ENCODE measurements at places on chromosomes 5 and 9. TPM values are rescaled to one million over a fixed set of nuclear protein-coding genes. Genes with fewer than 3 reads are reported as not detected.

PCSK5 gene
- 4.1 TPM for total RNA-seq

ODF2 gene
- 15.3 TPM for total RNA-seq

EXD3 gene
- 8.3 TPM for total RNA-seq

CMYA5 gene
- 960 TPM for total RNA-seq

- DNase-seq = no peak
These were observed 1.2 kb downstream of the GRIN3A start for GRCh38 chr9:101737165-101737704.

DNA sequence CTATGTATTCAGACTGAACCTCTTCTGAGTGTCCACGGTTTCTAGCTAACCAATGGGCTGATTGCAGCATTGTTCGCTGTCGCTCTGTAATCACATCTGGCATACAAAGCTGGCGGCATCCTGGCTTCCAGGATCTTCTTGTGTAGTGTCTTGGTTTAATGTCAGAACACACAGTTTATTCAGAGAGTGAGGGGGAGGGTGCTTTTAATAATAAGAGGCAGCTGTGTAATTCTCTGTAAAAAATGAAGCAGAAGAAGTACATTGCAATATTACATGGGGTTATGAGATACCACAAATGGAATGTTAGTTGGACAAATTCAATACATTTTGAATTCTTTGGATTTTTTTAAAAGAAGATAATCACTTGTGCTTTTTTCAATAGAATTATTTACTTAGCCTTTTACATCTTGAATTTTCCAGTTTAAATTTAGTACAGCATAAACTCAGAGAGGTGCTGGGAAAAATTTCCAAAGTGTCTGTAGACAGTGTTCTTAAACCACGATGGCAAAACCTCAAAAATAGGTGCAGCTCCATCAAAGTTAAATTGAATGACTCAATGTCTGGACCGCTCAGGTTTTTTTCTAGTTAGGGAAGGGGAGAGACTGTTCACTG is 206.0 kb downstream of the PCSK1 start:
- DNase-seq = peak; percentile 38

DNA sequence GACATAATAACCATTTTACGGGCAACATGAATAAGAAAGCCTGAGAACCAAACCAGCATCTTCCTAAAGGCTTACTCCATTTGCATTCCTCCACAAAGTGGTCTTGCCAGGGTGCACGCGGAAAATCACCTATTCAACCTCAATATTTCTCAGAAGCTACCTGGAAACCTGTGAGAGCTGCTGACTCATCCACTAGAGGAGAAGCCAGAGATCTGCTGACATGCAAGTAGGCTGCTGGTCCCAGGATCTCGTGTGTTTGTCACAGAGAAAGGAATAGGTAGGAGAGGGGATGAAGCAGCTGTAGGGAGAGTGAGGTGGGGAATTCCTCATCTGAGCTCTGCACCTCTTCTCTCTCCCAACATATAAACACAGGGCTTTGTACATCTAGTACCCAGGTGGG is 138.1 kb downstream of the ADAMTS12 start:
- DNase-seq = no peak

- no peak for DNase-seq
These were observed 175.0 kb downstream of the GNAQ start for GRCh38 chr9:77856615-77857014.

GRCh38 chr9:123336449-123336848 is 19.5 kb upstream of the CRB2 start:
- DNase-seq = no peak

DNA sequence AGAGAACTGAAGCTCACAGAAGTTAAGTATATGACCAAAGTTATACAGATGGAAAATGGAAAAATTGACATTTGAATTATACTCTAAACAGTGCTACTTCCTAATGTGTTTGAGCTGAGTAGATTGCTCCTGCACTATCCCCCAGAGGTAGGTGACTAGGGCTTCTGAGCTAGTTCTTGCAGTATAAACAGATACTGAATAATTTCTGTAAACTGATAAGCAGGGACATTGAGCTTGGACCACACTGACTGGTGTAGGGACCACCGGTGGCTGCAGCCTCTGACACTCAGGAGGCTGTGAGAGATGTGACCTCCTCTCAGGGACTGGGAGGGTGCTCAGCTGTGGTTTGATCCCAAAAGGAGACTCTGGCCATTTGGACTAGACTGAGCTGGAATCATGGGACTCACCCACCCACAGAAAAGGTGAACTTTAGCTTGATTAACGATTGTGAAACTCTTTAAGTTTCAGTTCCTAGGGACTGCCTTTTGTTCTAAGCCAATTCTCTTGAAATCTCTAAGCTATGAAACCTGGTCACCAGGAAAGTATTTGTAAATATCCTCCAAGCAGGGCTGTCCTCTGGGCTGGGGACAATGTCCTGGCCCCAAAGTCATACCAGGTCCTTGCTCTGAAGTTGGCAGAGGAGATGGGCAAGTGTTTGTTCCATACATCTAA is 291.5 kb downstream of the SEC61B start:
- DNase-seq = no peak

GRCh38 chr5:39178171-39178570 is 41.2 kb downstream of the FYB1 start:
- DNase-seq = no peak

DNA sequence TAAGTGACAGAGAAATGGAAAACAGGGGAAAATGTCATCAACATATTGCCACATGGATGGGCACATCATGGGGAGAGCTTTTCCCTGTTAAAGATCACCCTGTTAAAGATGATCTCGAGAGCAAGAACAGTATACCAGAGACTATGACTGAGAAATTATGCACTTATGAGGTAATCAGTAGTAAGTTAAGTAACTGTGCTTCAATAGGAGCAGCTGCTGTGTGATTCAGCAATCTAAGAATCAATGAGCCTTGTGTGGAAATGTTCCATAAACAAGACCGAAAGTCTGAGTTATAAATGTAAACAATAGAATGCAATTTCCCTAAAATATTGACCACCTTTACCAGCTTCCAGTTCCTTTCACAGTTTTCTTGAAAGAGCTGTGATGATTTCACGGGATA is 582.3 kb downstream of the CAAP1 start:
- DNase-seq = no peak

- no peak for DNase-seq
These were observed 943.7 kb downstream of the CDH18 start for GRCh38 chr5:19044311-19044710.
